Upper lobe of left lung (tissue), 6 donors: ENCODE measurements at places on chromosomes 2 and 18. TPM values are rescaled to one million over a fixed set of nuclear protein-coding genes. Genes with fewer than 3 reads are reported as not detected.

DNA sequence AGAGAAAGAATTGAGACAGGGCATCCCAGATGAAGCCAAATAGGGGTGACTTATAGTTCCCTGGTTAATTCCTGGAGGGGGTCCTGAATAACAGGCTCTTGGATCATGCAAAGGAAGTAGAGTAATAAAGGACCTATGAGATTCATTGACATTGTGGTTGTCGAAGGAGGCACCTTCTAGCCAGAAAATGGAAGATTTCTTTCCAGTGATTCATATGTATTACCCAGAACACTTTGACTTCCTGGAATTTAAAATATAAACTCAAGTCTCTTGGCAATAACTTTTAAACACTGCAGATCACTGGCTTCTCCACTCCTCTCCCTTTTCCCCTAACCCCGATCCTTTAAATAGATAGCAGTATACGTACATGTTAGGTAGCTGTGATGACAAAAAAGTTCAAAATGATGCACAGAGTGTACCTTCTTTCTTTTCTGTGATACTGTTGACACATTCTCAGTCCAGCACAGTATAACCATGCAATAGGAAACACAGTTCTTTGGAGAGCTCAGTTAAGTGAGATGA, 211.8 kb downstream of the LTBP1 start:
- no peak for DNase-seq

DNA sequence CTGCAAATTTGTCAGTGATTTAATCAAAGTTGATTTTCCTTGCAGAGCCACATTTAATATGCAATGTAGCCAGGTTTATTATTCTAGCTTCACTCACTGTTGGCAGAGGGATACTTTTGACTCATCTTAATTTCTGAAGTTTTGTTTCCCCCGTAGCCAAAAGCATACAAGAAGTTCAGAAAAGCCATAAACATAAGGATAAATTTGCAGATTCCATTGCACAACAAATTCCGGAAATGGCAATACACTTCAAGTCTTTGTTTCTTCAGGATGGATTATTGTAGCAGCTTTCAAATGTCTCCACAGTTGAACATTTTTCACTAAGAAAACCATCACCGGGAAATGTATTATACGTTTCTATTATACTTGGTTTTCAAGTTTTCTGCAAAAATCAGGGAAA, 88.0 kb upstream of the ZCCHC2 start:
- no peak for DNase-seq

DNA sequence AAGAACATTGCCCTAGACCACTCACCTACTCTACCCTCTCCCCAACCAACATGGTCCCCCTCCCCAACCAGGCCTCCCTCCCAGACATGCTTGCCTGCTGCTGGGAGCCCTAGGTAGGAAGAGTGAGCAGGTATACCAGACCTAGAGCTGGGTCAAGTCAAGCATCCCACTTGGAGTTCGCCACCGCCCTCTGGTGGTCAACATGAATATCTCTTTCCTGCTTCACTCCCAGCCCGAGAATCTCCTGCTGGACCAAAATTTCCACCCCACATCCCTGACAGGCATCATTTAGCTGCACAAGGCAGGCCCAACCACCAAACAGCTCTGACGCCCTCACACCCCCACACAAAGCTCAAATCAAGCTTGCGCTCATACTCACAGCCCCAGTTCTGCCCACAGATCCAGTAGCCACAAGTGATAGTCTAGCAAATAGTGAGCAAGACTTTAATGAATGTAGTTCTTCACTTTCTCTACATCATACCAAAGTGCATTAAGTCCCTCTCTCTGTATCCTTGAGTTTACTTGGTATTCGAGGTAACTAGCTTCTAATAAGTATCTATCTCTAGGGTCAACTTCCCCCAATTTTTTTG, 116.0 kb downstream of the TNS1 start:
- DNase-seq, result no peak

DNA sequence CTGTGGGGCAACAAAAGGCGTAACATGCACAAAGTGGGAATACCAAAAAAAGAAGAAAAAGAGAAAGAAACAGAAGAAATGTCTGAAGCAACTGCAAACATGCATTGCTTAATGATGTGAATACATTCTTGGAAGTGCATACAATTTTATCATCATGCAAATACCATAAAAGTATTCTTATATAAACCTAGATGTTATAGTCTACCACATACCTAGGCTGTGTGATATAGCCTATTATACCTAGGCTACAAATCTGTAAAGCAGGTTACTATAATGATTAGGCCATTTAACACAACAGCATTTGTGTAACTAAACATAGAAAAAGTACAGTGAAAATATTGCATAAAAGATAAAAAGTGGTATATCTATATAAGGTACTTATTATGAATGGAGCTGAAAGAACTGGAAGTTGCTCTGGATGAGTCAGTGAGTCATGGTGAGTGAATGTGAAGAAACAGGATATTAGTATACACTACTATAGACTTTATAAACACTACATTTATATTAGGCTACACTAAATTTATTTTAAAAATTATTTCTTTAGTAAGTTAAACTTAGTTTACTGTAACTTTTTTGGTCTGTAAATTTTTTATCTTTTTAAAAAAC, 319.4 kb upstream of the KCNH7 start:
- DNase-seq, result no peak

- no peak for DNase-seq
These were observed 436.9 kb downstream of the SLC4A3 start for GRCh38 chr2:220064111-220065030.

Gene RFX8
- 0.52 TPM for total RNA-seq

Gene TSPYL6
- total RNA-seq, result not detected

Gene IWS1
- 35.3 TPM for total RNA-seq

Gene POTEI
- total RNA-seq, result not detected

Gene FZD7
- 15.3 TPM for total RNA-seq
